ENCODE measurements at places on chromosomes 3 and 15.

- no peak for DNase-seq
Measured at GRCh38 chr3:9064850-9065249, 101.6 kb upstream of the RAD18 start.

- peak; percentile 39 for DNase-seq
Measured at GRCh38 chr15:57427367-57427821, 51.1 kb downstream of the CGNL1 start.

DNA sequence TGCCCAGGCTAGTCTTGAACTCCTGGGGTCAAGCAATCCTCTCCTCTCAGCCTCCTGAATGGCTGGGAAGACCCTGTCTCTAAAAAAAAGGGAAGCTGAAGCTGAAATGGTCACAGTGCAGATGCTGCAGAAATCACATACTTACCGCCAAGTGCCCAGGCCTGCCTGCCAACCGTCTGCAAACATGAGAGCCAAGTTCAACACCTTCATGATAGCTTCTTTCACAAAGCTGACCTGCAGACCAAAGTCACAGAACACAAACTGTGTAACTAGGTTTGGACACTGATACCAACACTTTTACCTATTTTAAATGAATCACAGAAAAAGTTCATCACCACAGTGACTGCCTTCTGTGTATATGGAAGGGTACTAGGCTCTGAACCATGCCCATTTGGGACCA, 22.8 kb upstream of the CYFIP1 start:
- no peak for DNase-seq

- DNase-seq = peak; percentile 50
Measured at GRCh38 chr3:63351159-63352007, 73.3 kb downstream of the SYNPR start.

DNA sequence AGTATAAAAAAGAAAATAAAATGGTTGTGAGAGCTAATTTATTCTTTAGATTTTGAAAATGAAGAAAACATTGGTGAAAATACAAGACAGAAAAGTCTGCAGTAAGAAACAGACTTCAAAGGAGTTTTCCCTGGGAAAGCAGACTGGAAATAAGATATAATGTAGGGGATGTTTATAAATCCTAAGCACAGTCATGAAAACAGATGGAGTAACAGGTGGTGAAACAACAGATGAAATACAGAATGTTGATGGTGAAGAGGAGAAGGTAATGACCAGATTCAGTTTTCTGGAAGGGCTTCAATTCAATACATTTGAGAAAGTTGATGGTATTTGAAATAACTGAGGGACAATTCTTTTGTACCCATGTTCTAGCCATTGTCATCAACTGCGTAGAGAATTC, 353.9 kb downstream of the CHL1 start:
- no peak for DNase-seq

GRCh38 chr3:187909866-187910265, 164.6 kb upstream of the BCL6 start:
- peak; percentile 44 for DNase-seq

DNA sequence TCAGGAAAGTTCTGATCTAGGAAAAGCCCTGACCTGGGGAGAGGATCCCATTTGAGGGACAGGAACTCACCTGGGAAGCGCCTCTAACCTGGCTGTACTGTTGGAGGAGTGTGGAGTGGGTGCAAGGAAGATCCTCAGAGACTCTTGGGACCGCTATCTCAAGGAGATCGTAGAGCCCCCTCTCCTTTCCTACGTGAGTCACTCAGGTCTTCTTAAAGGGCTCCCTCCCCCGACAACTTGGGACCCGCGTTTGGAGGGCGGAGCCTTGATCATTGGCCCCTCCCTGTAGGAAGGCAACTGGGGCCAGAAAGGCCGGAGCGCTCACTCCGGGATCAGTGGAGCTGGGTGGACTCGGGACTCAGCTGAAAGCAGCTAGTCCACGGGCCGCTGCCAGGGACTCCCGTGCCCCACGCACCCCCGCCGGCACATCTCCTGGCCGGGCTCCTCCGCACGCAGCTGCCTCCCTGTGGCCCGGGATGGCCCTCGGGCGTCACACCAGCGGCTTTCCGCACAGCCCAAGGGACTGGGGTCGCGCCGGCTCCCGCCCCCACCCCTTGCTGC, 520 bp downstream of the SLC26A6 start:
- peak; percentile 58 for DNase-seq

DNA sequence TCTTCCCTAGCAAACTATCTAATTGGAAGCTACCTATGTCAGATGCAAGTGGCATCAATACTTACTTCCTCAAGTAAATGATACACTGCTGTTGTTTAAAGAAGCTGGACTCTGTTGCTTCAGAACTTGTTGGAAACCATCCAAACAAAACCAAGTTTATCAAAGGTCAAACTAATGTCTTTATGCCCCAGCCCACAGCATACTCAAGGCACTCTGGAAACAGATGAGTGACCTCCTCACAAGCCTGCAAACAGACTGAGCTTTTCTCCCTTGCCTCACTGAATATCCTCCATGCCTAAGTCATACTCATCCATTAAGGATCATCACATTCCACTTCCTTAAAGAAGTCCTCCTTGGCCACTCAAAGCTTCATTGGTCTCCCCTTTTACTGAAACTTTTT, 107.4 kb upstream of the ACP3 start:
- peak; percentile 25 for DNase-seq

DNA sequence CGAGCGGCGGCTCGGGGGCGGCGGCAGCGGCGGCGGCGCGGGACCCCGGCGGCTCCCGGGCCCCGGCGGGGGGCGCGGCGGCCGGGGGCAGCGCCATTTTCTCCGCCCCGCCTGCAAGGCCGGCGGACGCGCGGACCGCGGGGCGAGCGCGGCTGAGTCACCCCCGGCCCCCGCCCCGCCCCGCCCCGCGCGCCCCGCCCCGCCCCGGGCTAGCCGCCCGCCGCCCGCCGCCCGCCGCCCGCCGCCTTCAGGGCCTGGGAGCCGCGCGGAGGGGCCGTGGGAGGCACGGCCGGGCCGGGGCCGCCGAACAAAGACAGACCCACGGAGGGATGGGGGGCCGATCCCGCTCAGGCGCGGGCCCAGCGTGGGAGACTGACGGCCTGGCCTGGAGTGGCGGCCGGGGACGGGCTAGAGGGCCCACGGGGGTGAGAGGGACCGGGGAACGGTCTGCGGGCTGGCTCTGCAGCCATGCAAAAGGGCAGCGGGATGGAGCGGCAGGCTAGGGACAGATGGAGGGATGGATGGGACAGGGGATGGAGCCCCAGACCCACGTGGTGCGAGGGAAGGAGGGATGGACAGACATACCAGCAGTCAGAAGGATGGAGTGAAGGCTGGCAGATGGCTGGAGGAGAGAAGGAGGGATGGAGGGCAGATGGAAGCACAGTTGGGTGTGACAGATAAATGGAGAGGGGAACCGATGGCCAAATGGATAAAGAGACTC, at the start of gene EIF4E3:
EIF4E3 (minus strand) TSS at position 132 of the 721 bp plus-strand sequence; CDS start at position 97, 35 bp downstream.
- no peak for DNase-seq

DNA sequence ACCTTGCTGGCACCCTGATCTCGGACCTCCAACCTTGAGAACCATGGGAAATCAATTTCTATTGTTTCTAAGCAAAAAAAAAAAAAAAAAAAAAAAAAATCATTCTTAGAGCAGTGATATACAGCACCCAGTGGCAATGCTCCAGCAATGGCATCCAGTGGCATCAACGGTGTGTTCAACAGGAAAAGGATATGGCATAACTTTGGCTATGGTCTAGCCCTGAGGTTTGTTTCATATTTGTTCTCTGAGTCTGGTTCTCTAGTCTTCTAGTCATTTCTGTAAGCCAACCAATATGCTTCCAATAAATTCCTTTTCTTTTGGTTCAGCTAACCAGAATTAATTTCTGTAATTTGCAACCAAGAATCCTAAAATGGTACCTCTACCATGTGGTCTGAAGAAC, 19.2 kb downstream of the DENND4A start:
- no peak for DNase-seq

DNA sequence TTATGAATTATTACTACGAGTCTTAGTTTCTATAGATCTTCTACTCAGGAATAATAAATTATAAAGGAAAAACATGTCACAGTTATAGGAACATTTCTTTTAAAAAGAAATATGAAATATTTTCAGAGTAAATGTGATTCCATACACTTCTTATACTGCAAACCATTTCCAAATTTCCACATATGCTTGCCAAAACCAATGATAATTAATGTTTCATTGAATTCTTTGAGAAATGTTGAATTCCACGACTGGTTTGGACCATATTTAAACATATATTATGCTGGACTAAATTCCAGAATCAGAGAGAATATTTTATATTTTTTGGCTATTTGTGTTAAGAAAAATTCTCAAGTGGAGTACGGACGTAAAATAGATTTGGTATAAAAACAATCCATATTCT, 144.6 kb downstream of the EPHA3 start:
- DNase-seq = no peak

DNA sequence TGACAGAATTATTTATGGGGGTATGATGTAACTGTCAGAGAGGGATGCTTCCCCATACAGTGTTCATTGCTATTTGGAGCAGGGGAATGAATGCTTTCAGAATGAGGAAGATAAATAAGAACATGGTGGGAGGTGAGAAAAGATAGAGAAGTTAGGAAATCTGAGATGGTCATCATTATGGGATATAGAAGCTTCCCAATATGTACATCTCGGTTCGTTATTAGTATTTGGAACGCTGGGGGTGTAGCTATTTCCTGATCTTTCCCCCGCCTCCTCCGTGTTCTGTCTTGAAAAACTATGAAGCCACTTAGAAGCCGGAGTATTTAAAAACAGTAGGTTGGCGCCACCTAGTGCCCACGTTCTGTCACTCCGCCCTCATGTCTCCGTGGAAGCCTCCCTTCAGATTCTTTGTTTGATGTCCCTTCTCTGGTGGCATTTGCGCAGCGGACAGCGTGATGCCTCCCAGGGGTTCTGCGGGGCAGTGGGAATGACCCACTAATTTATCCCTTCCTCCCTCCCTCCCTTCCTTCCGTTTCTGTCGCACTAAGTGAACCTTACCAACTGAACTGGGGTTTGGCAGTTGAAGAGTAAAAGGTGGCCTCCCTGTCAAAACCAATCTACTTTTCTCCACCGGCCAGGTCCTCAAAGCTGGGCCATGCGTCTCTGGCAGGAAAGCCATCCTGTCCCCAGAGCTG, 184.5 kb downstream of the FEZF2 start:
- peak; percentile 80 for DNase-seq

DNA sequence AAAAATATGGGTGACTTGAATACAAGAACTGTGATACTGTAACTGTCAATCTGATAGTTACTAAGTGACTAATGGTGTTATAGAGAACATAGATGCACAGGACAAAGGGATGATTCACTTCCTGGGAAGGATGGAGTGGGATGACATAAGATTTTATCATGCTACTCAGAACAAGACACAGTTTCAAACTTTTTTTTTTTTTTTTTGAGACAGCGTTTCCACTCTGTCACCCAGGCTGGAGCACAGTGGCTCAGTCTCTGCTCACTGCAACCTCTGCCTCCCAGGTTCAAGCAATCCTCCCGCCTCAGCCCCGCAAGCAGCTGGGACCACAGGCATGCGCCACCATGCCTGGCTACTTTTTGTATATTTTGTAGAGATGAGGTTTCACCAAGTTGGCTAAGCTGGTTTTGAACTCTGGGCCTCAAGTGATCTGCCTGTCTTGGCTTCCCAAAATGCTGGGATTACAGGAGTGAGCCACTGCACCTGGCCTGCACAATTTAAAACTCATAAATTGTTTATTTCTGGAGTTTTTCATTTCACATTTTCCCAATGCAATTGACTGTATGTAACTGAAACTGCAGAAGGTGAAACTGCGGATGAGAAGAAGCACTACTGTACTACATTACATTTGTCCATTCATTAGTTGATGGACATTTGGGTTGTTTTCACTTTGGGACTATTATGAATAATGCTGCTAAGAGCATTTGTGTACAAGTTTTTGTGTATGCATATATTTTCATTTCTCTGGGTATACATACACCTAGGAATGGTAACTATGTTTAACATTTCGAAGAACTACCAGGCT, 40.6 kb downstream of the ADIPOQ start:
- DNase-seq = peak; percentile 75

DNA sequence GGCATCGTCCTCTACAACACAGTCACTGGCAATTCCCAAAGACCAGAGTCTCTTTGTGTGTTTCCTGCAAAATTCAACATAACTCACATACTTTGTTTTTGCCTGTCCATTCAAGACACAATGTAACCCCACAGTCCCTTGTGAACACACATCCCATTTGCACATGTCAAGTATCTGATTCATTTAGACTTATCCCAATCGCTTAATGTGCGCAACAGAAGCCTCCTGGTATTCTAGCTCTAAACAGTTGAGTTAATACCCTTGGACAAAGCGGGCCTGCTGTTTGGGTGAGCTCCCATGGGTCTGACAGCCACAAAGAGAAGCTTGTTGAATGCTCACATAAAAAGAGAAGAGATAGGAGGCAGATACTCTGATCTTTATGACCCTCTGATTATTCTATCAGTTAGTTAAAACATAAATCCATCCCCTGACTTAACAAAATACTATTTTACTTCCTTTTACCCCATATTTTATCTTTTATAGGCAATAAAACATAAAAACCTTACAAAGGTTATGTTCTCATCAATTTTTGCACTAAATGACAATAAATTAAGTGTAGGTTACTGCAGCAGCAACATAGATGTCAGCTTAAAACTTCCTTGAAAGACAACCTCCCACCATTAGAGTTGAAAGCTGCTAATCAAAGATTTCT, 79.4 kb downstream of the ANXA2 start:
- DNase-seq = no peak

DNA sequence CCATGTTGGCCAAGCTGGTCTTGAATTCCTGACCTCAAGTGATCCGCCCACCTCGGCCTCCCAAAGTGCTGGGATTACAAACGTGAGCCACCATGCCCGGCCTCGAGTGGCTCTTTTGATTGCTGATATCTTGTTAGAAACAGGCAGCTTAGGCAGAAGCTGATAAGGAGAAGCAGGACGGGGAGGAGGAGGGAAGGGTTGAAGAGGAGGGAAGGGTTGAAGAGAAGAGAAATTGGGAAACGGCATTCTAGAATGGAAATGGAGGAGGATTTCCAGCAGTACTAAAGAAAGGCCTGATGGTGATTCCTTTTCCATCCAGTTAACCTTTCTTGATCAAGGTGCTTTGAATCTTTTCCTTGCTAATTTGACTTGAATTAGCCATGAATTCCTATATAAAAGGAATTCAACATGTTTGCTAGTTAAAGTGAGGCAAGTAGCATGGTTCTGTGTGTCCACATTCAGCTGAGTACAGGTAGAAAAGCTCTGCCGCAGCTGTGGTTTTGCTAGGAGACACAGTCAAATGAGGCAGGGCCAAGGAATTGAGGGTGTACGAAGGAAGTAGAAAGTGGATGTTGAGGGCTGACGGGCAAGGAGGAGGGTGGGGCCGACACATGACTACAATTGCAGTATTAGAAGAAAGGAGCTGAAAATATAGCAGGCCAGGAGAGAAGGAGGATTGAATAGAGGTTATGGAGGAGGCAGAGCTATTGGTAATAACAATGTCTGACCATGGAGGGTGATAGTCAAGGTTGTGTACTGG, 27.2 kb upstream of the ATP1B3 start:
- no peak for DNase-seq

DNA sequence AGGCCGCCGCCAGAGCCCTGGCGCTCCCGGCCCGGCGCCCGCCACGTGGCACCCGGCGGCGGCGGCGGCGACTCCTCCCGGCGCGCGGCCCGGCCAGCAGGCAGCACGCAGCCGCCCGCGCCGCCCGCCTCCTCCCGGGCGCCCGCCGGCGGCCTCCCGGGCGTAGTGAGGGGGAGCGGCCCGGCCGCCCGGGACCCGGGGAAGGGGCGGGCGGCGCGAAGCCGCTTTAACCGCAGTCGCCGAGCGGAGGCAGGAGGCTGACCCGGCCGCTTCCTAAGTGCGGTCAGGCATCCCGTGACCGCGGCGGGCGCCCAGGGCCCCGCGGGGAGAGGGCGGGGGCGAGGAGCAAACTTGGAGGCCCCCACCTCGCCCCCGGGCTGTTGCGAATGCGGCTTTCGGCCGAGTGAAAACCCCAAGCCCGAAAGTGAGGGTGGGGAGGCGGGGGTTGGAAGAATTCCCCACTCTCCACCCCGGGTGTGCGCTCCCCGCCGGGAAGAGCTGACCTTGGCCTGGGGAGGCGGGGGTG, 1.7 kb upstream of the HES1 start:
- peak; percentile 88 for DNase-seq
